ENCODE measurements at places on chromosomes 1 and 21.

DNA sequence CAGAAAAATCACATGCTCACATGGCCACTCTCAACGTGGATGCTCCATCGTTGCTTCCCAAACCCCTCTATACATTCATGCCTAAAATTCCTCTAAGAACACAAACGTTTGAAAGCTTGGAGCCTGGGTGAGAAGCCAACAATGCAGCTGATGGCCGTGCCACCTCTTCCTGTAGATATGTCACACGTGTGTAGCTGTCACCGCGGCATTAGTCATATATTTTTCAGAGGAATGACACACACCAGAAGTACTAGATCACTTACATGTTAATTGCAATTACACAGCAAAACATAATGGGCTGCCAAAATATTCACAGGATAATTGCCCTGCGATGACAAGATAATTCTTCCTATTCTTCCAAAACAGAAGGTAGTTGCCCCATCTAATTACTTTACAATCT lies 112.7 kb upstream of the BACE2 start:
- no peak for DNase-seq

GRCh38 chr21:16071761-16072160 lies 342.0 kb downstream of the USP25 start:
- DNase-seq: no peak

DNA sequence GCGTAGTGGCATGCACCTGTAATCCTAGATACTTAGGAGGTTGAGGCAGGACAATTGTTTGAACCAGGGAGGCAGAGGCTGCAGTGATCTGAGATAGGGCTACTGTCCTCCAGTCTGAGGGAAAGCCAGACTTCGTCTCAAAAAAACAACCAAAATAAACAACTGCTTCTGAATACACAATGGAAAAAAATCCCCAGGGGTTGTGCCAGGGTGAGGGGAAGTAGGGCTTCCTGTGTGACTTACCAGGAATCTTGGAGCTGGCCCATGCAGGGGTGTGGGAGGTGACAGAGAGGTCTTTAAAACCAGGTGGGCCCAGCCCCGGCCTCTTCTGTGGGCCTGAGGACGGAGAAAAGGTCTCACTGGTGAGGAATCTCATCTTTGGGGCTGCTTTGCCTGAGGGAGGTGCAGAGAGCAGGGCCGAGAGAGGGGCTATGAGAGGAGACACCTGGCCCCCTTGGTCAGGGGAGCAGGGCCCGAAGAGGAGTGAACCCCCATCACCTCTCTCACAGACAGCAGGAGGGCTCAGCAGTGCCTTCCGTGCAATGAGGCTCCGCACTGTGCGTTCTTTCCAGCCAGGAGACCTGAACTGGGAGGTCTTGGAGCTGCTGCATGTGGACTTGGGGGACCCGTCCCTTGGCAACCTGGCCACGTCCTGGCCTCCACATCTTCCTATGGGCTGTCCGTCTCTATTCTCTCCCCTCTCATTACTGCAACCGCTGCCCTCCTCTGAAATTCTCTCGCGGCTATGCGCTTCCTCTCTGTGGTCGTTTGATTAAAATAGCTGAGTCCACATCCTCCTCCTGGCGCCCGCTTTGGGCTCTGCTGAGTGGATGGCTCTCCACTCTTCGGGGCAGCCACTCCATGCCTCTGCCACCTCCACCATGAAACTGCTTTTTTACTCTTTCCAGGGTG lies 10.7 kb downstream of the PLA2G5 start:
- no peak for DNase-seq

- no peak for DNase-seq
Measured at GRCh38 chr1:58720680-58721079, 20.8 kb upstream of the MYSM1 start.

DNA sequence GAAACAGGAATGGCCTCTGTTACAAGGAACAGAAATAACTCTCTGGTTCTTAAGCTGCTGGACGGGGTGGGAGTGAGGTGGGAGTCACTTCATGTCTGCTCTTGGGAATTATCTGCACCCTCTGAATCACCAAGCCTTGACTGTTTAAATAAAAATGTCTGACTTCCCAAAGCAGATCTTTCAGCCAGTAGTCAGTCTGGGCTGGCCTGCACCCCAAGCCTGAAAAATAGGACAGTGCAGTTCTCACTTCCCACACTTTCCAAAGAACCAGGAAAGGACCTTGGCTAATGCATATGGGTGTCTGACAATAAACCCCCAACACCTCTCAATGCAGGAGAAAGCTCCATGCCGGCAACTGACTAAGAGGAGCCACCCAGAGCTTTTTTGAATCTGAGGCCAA lies 796 bp downstream of the S100A7 start:
- no peak for DNase-seq

DNA sequence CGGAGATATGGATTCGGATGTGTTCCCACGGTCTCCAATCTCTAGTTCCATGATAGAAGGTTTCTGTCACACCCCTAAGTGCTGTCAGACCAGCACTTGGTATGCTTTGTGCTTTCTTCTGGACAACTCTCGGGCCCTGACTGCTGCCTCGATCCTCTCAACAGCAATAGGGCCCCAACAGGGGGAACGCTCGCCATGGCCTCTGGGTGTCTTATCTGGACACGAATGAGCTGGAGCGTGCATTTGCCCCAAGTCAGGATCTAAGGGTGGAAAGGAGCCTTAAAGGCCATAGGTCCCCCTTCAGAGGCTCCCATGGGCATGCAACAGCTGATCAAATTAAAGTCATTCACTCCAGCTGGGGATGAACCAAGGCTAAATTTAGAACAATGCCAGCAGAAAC lies 76.8 kb downstream of the TCP10L start:
- DNase-seq: no peak

DNA sequence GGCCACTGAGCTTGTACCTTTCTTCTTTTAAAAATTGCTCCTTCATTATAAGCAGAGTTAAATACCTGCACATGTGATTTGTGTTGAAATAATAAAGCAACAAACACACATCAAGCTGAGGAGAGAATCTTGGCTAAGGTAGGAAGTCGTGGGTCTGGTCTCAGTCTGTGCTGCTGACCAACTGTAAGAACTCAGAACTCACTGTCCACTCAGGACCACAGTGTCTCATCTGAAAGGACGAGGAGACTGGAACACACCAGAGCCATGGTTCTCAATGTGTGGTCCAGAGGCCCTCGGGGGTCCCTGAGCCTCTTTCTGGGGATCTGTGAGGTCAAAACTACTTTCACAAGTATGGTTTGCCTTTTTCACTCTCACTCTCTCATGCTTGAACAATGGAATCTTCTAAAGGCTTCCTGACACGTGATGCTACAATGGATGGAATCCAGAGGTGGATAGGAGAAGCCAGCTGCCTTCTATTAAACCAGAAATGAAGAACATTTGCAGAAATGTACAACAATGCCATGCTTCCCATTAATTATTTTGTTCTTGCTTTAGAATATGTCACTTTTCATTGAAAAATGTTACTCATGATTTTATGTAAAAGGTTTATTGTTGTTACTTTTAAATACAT lies 17.3 kb upstream of the ETS2 start:
- DNase-seq: no peak

- DNase-seq: no peak
Measured at GRCh38 chr1:177333936-177334595, 163.3 kb downstream of the BRINP2 start.

DNA sequence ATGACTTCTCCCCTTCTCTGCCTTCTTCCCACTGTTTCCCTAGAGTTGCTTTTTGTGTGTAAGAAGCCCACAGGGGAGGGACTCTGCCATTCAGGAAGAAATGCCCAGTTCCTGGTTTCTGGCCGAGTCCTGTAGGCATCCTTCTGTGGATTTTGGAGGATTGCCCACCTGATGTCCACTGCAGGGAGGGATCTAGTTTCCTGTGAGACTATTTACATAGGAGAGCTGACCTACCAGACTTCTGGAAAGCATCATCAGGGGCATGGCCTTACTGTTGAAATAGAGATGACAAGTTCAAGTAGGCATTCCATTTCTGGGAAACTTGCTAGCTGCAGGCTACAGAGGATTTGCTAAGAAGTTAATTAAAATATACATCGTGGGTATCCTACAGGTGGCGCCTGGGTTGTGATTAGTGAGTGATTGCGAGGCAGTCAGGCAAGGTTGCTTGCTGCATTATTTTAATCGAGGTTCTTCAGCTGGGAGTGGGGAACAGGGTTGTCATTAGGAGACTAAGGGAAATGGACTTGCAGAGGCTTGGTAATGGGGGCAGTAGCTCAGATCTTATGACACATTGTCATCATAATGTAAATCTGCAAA lies 148.7 kb downstream of the HHAT start:
- no peak for DNase-seq

- DNase-seq: no peak
Measured at GRCh38 chr1:151455966-151456365, 3.3 kb downstream of the POGZ start.

DNA sequence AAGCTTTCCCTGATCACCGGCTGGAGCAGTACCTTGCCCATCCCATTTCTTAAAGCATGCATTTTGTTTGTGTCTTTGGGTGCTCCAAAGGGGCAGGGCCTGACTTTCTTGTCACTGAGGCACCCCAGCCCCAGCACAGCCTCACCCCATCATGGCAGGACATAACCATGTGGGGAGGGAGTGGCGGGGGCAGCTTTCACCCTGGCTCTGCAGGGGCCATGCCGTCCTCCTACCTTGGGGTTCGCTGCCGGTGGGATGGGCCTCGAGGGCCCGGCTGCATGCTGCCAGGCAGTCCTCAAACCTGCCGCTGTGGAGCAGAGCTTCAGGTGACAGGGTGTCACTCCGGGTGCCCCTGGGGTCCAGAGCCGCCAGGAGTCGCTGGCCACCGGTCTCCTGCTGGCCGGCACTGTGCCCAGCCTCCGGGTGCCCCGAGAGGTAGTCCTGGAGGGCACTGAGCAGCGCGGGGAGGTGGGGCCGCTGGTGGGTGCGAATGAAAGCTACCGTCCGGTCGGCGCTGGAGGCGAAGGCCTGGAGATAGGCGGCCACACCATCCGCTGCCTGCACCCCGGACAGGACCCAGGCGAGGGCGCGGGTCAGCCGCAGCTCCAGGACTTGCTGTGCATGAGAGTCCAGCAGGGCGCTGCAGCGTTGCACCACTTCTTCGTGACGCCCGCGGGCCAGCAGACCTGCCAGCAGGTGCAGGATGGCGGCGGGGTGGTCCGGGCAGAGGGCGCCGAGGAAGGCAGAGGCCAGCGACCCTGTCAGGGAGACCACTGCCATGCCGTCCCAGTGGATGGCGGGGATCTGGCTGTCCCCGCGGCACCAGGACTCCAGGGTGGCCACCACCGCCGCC lies 1.5 kb downstream of the TTC34 start:
- DNase-seq: no peak

- DNase-seq: peak; percentile 35
Measured at GRCh38 chr1:209674957-209675564, at the start of gene G0S2. G0S2 (plus strand) TSS chr1:209675412; CDS start chr1:209675685, 273 bp downstream.

DNA sequence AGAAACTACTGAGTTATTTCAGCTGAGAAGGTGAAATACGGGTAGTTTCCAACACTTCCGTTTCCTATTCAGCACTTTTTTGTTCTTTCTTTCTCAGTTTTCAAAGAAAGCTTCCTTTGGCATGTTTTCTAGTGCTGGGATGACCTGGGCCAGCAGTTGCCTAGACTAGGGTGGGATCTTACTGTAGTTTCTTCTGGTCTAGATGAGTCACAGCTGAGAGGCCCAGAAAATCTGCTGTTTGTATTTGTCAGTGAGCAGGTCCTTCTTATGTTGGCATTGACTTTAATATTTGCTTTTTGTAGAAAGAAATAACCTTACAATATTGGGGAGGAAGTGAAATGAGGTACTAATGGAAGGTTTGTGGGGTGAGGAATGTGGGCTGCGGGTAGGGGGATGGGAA lies 22.2 kb downstream of the C1orf21 start:
- DNase-seq: no peak

DNA sequence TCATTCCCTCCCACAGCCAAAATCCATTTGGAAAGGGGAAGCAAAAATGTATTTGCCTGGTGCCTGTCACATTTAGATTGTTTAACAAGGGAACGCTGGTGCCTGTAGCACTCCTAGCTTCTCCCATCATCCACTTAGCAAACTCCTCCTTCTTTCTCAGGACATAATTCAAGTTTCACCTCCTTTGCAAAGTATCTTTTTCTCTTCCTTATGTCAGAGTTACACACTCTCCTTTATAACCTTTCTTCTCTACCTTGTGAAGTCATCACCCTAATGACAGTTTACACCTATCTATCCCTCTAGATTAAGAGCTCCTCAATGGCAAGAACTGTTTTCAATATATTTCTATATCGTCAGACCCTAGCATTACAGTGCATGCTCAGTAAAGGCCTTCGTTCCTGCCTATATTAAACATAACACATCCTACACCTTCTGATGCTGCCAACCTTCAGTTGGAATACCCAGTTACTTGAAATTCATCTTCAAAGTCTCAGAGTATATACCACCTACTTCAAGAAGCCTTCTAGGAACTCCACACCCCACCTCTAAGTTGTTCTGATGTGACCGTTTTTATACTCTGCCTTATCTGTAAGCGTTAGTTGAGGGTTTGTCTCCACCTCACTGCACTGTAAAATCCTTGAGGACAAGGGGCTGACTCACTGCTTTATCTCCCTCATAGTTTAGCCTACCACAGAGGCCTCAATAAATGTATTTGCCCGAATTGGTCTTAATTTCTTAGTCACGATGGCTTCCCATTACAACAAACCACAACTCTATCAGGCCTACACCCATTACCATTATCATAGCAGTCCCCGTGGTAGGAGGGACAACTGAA lies 1.0 kb upstream of the EPS15 start:
- no peak for DNase-seq

DNA sequence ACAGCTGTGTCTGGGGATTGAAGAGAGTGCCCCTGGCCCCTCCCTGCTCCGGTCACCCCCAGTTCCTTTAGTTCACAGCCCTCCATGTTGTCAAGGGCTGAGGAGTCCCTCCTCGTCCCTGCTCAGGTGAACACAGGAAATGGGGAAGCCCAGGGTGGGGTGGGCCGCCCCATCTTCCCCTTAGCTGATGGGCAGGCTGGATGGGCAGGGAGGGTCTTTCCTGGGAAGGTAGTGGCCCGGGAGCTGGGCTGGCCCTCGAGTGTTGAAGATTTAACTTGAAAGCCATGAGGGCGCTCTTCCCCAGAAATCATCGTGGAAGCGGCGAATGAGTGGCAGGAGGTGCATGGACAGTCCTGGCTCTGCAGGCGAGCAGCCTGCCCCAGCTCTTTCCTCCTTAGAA lies 18.3 kb upstream of the NPHP4 start:
- no peak for DNase-seq

- peak; percentile 78 for DNase-seq
Measured at GRCh38 chr1:39132505-39133339, 71.8 kb upstream of the MACF1 start.

- no peak for DNase-seq
Measured at GRCh38 chr1:30328401-30329262, 394.8 kb downstream of the MATN1 start.

GRCh38 chr1:109910963-109911798 lies 532 bp downstream of the CSF1 start:
- DNase-seq: no peak

- DNase-seq: no peak
Measured at GRCh38 chr1:69572921-69573320, 5.2 kb downstream of the LRRC7 start.

DNA sequence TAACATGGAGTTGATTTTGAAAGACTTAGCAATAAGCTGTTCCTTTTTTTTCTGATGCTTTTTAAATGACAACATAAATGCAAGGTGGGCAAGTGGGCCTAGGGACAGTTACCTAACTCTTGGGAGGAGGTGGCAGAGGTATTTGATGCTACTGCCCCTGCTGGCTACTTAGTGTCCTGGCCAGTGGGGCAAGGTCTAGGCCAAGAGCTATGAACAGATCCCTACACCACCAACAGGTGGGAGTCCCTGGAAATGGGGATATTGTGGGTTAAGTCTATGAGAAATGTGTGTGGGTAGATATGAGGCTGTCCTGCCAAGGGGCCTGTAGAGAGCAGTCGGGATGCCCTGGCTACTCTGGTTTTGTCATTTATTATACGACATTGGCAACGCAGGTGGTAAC lies 31.3 kb upstream of the B3GALT5 start:
- no peak for DNase-seq
